ENCODE measurements at places on chromosomes 3 and 15. TPM values are rescaled to one million over a fixed set of nuclear protein-coding genes. Genes with fewer than 3 reads are reported as not detected.
A peak's percentile ranks its signal among the peaks of the same experiment; 100 is the strongest.

GRCh38 chr3:150094150-150094933 lies 123.6 kb upstream of the PFN2 start:
- H3K4me1 ChIP-seq = no peaks in the 10 kb centered on the region
- H3K27me3 ChIP-seq = no peaks in the 10 kb centered on the region
- no peak for DNase-seq

Gene MUC20
- 21.8 TPM for total RNA-seq

Gene IL17RB
- total RNA-seq = 17.6 TPM

DNA sequence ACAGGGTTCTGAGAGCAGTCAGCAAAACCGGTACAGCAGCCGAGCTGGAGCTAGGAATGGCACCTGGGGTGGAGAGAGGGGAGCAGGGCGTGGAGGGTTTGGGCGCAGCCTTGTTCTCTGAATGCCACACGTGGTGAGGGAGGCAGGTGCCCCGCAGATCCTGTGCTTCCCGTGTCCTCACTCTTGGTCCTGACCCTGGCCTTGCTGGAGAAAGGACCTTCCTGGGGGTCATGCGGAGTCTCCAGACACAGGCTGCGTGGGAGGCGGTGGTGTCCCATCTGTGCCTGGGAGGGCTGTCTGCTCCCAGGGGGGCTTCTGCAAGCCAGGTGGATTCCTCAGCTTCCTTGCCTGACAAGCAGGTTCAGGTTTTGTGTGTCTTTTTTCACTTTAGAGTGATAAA lies 244.7 kb upstream of the LYSMD4 start:
- H3K27me3 ChIP-seq = no peaks in the 10 kb centered on the region
- H3K4me1 ChIP-seq = peaks cover 12% of the 10 kb centered on the region
- H3K36me3 ChIP-seq = no peaks in the 10 kb centered on the region
- H3K27ac ChIP-seq = no peak overlapping the region

Gene NTRK3
- total RNA-seq = 0.66 TPM

Gene CLEC3B
- total RNA-seq = 22.1 TPM

Gene ALDH1A3
- 19.5 TPM for total RNA-seq

Gene TNNC1
- 10.4 TPM for total RNA-seq

GRCh38 chr3:116348216-116348615 lies 97.1 kb downstream of the LSAMP start:
- no peaks in the 10 kb centered on the region for H3K4me1 ChIP-seq
- H3K27me3 ChIP-seq = no peaks in the 10 kb centered on the region
- no peak overlapping the region for H3K27ac ChIP-seq
- DNase-seq = no peak

DNA sequence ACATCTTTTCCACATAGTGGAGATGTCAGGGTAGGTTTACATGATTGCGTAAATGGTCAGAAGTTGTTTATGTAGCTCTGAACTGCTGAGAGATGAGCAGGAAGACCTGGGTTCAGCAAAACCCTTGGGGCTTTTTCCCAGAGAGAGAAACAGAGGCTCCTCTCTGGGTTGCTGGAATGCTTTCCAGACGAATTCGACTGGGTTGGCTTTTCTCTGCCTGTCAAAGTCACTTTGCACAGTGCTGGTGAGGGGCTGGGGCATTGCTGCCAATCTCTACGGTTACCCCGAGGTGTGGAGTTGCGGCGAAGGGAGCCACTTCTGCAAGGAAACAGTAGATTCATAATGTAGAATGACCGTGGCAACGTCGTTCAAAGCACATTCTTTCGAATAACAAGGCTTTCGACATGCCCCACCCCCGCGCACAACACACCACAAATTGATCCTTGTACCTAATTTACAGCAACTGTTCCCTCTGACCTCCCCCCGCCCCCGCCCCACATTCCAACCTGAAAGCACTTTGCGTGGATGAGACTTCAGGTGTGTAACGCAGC lies 950 bp upstream of the CNTN4 start:
- DNase-seq = no peak
- no peak overlapping the region for H3K27ac ChIP-seq
- H3K4me3 ChIP-seq = no peak overlapping the region
- H3K4me1 ChIP-seq = peaks cover 7% of the 10 kb centered on the region

DNA sequence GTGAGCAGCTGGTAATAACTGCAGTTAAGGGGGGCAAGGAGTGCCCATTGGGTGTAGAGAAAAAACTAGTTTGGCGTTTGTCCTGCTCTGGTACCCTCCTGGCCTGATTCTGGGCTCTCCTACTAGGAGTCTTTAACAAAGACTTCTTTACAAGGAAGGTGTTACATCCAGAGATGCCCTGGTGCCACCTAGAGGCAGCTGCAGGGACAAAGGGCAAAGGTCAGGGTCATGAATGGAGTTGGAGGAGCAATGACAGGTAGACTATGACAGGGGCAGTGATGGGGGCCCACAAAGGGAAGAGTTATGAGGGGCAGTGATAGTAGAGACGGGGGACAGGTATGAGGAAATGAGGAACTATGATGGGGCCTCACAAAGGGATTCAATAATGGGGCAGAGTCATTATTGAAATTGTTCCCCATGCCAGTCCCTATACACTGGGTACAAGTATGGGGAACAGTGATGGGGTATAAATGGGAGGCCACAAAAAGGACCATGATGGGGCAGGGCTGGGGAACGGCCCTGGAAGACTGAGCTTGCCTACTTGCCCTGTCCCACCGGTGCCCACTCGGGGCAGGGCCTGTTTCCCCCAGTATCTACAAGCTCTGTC lies 7.9 kb downstream of the CCDC71 start:
- H3K4me3 ChIP-seq = no peak overlapping the region
- no peaks in the 10 kb centered on the region for H3K4me1 ChIP-seq
- H3K27ac ChIP-seq = no peak overlapping the region
- DNase-seq = peak; percentile 56
- no peaks in the 10 kb centered on the region for H3K36me3 ChIP-seq
- no peaks in the 10 kb centered on the region for H3K27me3 ChIP-seq

GRCh38 chr3:42652611-42653302 lies 740 bp upstream of the ZBTB47 start:
- H3K27ac ChIP-seq = peak overlapping the region; percentile 76
- no peaks in the 10 kb centered on the region for H3K27me3 ChIP-seq
- no peak overlapping the region for H3K4me3 ChIP-seq
- no peaks in the 10 kb centered on the region for H3K36me3 ChIP-seq

Measured in body of pancreas (tissue), 4 donors.